ENCODE measurements at places on chromosomes 2 and 18.
A peak's percentile ranks its signal among the peaks of the same experiment; 100 is the strongest.

DNA sequence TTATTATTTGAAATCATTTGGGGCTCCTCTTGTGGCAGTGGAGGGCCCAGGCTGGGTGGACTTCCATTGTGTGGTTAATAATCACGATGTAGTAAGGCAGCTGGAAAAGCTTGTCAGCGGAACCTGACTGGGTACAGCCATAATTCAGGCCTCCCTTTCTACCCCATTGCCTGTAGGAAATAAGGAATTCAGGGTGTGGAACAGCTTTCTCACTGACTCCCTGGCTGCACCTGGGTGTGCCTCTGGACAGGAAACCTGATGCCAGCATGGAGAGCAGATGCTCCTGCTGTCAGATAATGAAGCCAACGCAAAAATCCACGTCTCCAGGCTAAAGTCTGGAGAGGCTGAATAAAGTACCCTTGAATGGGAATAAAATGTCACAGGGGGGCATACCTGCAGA is 44.2 kb downstream of the LYPD6B start:
- no peak for DNase-seq
- no peaks in the 10 kb centered on the region for H3K36me3 ChIP-seq
- no peak overlapping the region for H3K4me3 ChIP-seq
- no peak overlapping the region for H3K27ac ChIP-seq
- H3K4me1 ChIP-seq: no peaks in the 10 kb centered on the region

- peak; percentile 12 for DNase-seq
- H3K36me3 ChIP-seq: no peaks in the 10 kb centered on the region
- H3K4me3 ChIP-seq: peak overlapping the region; percentile 54
- no peak overlapping the region for H3K27ac ChIP-seq
These were observed 1.5 kb downstream of the RPRM start for GRCh38 chr2:153476816-153477635.

DNA sequence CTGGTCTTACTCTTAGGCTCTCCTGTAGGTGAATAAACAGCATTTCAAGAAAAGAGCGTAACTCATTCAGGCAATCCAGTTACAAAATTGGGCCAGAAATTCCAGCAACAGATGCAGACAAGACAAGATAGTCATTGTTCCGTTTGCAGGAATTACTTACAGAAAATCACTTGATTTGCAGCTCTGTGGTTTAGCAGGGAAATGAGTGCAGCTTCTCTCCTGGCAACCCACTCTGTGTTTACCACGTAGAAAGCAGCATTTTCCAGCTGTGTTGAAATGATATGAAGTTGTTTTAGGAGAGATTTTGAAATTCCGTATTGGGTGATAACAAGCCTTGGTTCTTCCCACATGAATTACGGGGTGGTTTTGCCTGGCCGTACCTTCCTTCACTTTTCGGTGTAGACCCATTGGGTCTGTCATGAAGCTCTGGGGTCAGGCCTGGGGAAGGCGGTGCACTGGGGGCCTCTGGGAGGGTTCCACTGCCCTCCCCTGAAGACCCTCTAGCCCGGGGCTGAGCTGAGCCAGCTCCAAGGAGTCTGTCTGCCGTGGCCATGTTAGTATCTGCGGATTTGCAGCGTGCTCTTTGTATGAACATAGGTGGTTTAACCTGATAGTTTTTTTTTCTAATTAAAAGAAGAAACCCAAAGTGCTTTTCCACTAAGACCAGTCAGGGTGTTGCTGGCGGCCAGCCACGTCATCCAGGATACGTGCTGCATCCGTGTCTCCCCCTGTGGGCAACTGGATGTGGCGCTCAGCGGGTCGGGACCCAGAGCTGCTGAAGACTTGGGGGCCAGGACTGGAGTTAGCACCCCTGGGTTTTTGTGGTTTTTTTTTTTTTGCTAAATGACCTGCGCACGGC is 58.9 kb upstream of the KCNG2 start:
- H3K4me1 ChIP-seq: no peaks in the 10 kb centered on the region
- H3K36me3 ChIP-seq: peaks cover 88% of the 10 kb centered on the region
- H3K27me3 ChIP-seq: no peaks in the 10 kb centered on the region
- no peak for DNase-seq
- H3K27ac ChIP-seq: no peak overlapping the region
- H3K4me3 ChIP-seq: no peak overlapping the region

DNA sequence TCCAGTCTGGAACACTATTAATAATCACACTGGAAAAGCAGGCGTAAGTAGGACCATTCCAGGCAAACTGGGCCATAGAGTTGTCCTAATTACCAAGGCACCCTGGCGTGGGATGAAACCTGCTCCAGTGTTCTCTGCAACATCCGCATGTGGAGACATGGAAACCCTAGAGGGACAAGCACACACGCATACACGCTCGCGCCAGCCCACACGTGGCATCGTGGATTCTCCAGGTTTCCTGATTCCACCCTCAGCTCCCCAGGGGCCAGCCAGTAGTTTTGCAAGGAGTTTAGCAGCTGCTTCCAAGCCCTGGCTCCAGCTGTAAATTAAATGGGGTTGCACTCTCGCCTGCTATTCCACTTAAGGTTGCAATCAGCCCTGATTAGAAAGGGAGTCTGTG is 127.7 kb downstream of the DYSF start:
- no peaks in the 10 kb centered on the region for H3K36me3 ChIP-seq
- no peak overlapping the region for H3K27ac ChIP-seq
- H3K4me3 ChIP-seq: no peak overlapping the region

- no peaks in the 10 kb centered on the region for H3K27me3 ChIP-seq
- peak; percentile 34 for DNase-seq
- no peak overlapping the region for H3K27ac ChIP-seq
These were observed 43.8 kb upstream of the KCNE4 start for GRCh38 chr2:223008162-223008561.

GRCh38 chr2:233082222-233082930 is 22.2 kb downstream of the INPP5D start:
- H3K4me1 ChIP-seq: peaks cover 59% of the 10 kb centered on the region
- no peak overlapping the region for H3K4me3 ChIP-seq
- no peak for DNase-seq
- peak overlapping the region; percentile 93 for H3K27ac ChIP-seq
- no peaks in the 10 kb centered on the region for H3K36me3 ChIP-seq

Measured in heart right ventricle (tissue), 16 donors.